Smooth muscle cell of the pulmonary artery (primary cell): ENCODE measurements at places on chromosomes 3 and 15. TPM values are rescaled to one million over a fixed set of nuclear protein-coding genes. Genes with fewer than 3 reads are reported as not detected.

The NDN gene
- total RNA-seq = 65.9 and 66.9 TPM in 2 replicates

The MCTP2 gene
- 3.1 and 8.9 TPM in 2 replicates for total RNA-seq

The GOLGA8R gene
- 2.9 and 3.3 TPM in 2 replicates for total RNA-seq

The NTRK3 gene
- 1.4 and 1.5 TPM in 2 replicates for total RNA-seq

The CLDN16 gene
- under 0.01 and 0.30 TPM in 2 replicates for total RNA-seq

The MOBP gene
- total RNA-seq = not detected in 2 replicates

The CASR gene
- not detected in 2 replicates for total RNA-seq

The WDR72 gene
- not detected in 2 replicates for total RNA-seq

The BNC1 gene
- total RNA-seq = 0.91 and 21.4 TPM in 2 replicates

The ZNF502 gene
- 3.8 and 3.9 TPM in 2 replicates for total RNA-seq

The LRTM1 gene
- total RNA-seq = not detected in 2 replicates
